ENCODE measurements at places on chromosomes 3 and 15.
A peak's percentile ranks its signal among the peaks of the same experiment; 100 is the strongest.

GRCh38 chr15:68417897-68418296 is 14.1 kb downstream of the ITGA11 start:
- DNase-seq = no peak

GRCh38 chr3:116339441-116340028 is 105.8 kb downstream of the LSAMP start:
- DNase-seq = no peak

DNA sequence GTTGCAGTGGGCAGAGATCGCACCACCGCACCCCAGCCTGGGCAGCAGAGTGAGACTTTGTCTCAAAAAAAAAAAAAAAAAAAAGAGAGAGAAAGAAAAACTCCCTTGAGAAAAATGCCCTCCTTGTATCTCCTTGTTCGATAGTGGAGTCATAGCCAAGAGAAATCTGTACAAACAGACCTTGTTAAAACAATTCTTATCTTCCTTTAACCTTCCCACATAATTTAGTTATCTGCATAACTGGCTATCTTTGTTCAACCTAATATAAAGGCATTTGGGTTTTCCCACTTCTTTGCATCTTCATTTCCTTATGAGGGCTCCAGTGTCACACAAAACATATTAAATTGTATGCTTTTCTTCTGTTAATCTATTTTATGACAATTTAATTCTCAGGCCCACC is 65.1 kb upstream of the ATP11B start:
- DNase-seq = no peak

DNA sequence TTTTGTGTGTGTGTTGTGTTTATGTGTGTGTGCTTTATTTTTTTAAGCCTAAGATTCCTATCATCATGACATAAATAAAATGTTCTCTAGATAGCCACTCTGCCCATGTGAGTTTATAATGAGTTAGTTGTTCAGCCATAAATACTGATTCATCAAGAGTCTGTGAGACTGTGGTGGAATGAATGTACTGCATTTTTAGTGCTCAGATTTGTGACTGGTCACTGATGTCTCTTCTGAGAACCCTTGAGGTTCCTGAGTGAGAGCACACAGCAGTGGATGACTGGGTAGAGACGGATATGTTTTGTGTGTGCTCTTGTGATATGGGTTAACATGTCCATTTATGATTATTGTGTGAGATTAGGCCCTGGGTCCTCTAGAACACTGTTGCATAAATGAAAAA is 51.2 kb downstream of the SETD5 start:
- no peak for DNase-seq

DNA sequence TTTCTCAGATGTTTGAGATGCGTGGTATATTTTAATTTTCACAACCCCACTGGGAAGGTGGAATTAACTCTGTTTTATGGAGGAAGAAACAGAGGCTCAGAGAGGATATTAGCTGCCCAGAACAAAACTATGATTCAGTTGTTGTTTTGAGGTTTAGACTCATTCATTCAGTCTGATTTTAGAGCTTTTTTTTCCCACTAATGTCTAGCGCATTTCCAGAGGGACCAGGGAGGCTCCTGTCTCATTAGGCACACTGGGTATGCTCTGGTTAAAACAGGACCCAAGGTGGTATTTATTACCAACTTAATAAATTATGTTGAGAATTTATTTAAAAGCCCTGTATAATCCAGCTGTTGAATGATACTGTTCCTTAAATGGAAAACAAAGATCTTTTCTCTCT is 272.0 kb upstream of the RGMA start:
- DNase-seq = no peak

- no peak for DNase-seq
Observed at GRCh38 chr3:115022835-115023398, 124.2 kb downstream of the ZBTB20 start.

GRCh38 chr15:96700555-96700954 is 370.1 kb downstream of the NR2F2 start:
- no peak for DNase-seq

- DNase-seq = no peak
Observed at GRCh38 chr3:12648384-12648959, 15.4 kb downstream of the RAF1 start.

GRCh38 chr15:39332846-39333245 is 248.0 kb upstream of the THBS1 start:
- DNase-seq = no peak

DNA sequence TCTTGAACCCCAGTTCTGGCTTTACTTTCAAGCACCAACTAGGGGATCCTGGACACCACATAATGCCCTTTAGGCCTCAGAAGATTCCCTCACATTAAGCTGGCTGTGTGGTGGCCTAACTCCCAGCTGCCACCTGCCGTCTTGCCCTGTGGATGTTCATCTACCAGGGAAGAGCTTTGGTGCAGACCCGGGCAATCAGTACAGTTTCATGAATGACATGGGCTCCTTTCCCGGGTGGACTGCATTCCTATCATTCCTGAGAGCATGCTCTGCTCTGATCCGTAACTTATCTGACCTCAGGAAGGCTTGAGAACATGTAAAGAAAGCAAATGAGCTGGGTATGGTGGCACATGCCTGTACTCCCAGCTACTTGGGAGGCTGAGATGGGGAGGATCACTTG is 50.0 kb upstream of the GSK3B start:
- DNase-seq = peak; percentile 94

GRCh38 chr15:68259883-68260282 is 17.7 kb upstream of the FEM1B start:
- no peak for DNase-seq

DNA sequence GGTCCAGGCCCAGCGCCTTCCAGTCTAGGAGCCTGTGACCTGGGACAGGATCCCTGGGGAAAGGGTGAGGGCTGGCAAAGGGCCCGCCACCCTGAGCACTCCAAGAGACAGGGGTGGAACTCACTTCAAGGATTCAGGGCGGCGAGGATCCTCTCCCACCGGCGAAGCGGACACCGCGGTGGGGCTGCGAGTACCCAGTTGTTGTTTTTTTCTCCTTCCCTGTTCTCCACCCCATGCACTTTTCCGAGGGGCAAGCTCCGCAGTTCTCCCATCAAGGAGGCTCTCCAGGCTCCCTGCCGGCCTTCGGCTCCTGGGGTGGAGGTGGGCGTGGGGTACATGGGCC is 387 bp upstream of the PAQR5 start:
- no peak for DNase-seq
